ENCODE measurements at places on chromosomes 16 and 17.
A peak's percentile ranks its signal among the peaks of the same experiment; 100 is the strongest.

GRCh38 chr16:58009856-58010416 lies 8.7 kb downstream of the USB1 start:
- peak overlapping the region; percentile 48 for H3K27ac ChIP-seq
- H3K4me1 ChIP-seq: peaks cover 5% of the 10 kb centered on the region
- no peaks in the 10 kb centered on the region for H3K27me3 ChIP-seq
- DNase-seq: no peak

- H3K4me3 ChIP-seq: no peak overlapping the region
- peaks cover 7% of the 10 kb centered on the region for H3K27me3 ChIP-seq
- H3K27ac ChIP-seq: no peak overlapping the region
- DNase-seq: no peak
- no peaks in the 10 kb centered on the region for H3K36me3 ChIP-seq
These were observed 44.1 kb upstream of the MYH10 start for GRCh38 chr17:8674344-8675305.

DNA sequence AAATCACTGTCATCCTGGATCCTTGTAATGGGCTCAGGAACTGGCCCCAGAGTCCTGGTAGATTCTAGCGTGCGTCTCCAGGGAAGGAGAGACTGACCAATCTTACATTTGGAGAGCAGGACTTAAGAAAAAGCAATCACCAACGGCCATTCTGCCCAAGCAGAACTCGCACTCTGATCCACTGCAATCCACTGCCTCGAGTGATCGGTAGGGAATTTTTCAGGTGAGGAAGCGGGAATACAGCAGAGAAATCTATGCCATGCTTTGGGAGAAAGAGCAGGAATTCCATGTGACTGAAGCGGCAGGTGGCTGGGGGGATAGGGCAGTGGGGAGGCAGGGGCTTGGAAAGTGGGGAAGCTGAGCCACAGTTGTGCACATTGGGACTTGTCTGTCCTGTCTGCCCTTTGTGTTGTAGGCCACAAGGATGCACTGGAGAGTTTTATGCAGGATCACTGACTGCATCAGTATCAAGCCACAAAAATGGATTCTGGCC lies 143.9 kb upstream of the HS3ST2 start:
- no peak for DNase-seq
- no peak overlapping the region for H3K4me3 ChIP-seq
- H3K27me3 ChIP-seq: peaks cover 4% of the 10 kb centered on the region
- no peaks in the 10 kb centered on the region for H3K4me1 ChIP-seq
- H3K27ac ChIP-seq: no peak overlapping the region

DNA sequence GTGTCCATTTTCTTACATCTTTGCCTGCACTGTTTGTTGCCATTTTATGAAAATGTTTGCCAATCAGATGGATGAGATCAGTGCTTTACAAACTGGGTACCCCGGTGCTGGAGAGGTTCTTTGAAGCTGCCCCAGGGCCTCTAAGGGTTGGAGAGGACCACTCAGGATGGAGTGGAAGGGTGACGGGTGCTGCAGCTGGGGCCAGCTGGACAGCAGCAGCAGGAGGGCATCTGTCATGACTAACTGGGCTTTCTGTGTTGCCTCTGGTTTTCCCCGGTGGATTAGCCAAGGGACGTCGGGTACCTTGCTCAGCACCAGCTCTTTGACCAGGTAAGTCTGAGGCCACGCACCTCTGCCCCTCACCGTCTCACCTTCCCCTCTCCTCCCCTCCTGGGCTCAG lies 12.3 kb downstream of the KDM8 start:
- peaks cover 12% of the 10 kb centered on the region for H3K4me1 ChIP-seq
- no peaks in the 10 kb centered on the region for H3K27me3 ChIP-seq
- no peak for DNase-seq
- peaks cover 15% of the 10 kb centered on the region for H3K36me3 ChIP-seq

DNA sequence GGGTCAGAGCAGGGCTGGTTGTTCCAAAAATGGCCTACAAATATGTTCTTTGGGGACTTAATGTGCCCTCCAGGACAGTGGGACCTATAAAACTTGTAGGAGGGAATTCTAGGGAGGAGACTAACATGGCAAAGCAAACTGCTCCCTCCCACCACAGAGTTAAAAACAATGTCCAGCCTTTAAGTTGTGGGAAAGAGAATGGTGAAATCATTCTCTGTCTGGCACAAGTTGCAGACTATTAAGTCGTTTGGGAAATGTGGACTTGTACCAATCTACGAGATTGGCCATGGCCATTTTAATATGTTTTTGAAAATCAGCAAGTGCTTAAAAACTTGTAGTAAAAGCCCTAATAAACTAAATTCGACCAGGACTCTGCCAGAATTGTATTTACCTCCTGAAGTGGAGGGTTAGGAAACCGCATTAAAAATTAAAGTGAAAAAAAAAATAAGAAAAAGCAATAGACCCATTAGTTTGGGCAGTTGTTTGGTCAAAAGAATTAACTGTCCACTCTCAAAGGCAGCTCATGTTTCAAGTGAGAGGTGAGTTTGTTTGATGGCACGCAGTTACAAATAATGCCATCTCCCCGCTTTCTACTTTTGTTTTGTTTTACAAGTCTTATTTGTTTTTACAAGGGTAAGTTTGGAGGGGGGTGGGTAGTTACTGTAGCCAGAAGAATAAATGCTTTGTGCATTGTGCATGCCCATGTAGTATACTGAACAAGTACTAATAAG lies 32.4 kb downstream of the ANKFN1 start:
- H3K27ac ChIP-seq: no peak overlapping the region
- no peaks in the 10 kb centered on the region for H3K36me3 ChIP-seq
- DNase-seq: no peak
- H3K27me3 ChIP-seq: peaks cover 2% of the 10 kb centered on the region
- no peaks in the 10 kb centered on the region for H3K4me1 ChIP-seq

- H3K27ac ChIP-seq: no peak overlapping the region
- no peak overlapping the region for H3K4me3 ChIP-seq
- no peaks in the 10 kb centered on the region for H3K36me3 ChIP-seq
- H3K27me3 ChIP-seq: no peaks in the 10 kb centered on the region
- DNase-seq: no peak
These were observed 11.1 kb upstream of the NUDT7 start for GRCh38 chr16:77711179-77711578.

DNA sequence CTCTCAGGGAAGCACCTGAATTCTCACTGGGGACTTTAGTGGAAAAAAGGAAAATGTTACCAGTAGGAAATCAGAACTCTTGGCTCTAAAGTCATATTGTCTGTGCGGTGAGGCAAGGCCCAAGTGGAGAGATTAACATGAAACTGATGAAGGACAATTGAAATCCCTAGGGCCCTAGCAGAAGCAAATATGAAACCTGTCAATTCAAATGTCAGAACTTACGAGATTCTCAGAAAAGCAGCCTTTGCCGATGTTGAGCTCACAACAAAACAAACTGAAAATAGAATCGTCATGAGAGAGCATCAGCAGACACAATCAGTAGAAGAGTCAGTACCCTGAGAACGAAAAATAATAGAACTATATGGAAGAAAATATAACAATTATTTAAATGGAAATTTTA lies 108.8 kb downstream of the ELAC2 start:
- no peak overlapping the region for H3K4me3 ChIP-seq
- H3K27ac ChIP-seq: no peak overlapping the region
- DNase-seq: no peak
- H3K27me3 ChIP-seq: no peaks in the 10 kb centered on the region
- H3K36me3 ChIP-seq: no peaks in the 10 kb centered on the region
- H3K4me1 ChIP-seq: no peaks in the 10 kb centered on the region

DNA sequence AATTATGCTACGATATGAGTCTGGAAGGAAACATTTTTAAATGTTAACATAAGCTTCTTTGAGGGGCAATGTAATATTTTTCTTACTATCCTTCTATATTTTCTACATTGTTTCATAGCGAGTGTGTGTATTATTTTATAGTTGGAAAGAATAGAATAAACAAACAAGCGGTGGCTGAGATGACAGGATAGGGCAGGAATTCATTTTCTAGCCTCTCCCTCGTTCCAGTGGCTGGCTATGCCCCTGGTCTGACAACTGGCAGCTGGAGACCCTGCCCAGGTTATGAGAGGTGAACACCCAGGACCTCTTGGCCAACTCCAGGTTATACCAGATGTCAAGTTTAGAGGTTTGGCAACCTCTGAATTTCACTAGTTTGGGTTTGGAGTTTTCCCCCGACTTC lies 14.5 kb upstream of the TNRC6C start:
- H3K36me3 ChIP-seq: no peaks in the 10 kb centered on the region
- H3K27me3 ChIP-seq: peaks cover 14% of the 10 kb centered on the region
- no peak for DNase-seq

DNA sequence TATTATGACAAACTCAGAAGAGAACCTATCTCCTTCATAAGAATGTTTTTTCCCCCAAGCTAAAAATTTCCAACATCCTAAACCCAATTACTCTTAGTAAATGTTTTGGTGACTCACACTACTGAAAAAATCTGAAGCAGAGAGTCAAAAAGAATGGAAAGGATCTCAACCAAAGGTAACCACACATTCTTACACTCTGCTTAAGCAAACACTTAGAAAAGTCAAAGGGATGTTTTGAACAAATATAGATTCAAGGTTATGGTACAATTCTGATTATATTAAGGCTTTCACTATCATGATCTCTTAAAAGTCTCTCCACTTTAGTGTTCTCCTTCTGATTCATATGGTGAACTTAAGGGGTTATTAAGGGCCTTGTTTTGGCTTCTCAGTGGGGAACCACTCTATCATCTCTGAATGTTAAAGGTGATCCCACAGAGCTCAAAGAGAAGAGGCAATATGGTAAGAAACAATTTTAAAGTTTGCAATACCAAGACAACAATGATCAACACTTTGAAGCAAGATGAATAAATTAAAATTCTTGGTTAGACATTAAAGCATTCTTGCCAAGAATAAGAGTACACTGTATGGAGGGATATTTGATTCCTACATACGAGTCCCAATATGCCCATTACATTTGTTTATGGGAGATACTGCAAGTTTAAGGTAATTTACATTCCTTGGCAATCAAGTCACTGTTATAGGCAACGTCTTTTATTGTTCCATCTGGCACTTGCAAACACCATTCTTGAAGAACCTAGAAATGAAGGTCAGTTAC lies 69.2 kb downstream of the CDC27 start:
- no peak overlapping the region for H3K4me3 ChIP-seq
- DNase-seq: no peak
- peaks cover 23% of the 10 kb centered on the region for H3K36me3 ChIP-seq
- peaks cover 13% of the 10 kb centered on the region for H3K4me1 ChIP-seq

DNA sequence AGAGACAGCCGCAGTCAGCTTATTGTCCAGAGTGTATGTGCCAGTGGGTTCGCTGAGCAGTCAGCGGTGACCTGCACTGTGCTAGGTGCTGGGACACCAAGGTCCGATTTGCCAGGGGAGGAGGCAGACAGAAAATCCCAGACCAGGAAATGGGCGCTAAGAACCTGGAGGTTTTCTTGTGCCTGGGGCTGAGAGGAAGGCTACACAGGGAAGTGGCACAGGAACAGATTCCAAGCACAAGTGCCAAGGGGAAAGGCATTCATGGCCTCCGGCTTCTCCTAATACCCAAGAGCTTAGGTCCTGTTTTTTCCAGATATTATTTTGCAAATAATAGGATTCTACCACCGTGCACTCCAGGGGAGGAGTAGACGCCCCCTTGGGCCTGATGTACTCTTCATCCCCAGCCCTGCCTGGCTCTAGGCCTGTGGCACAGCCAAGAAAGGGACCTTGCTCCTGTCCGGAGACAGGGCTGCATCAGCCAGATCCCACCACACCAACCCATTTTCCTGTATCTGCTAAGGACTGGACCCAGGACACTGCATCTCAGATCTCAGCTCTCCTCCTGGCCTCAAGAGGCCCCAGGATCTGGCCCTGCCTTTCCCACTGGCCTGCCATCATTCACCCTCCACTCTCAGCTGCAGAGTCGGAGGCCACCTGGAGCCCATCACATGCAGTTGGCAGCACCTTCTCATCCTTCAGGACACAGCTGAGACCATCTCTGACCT lies 187.2 kb downstream of the NTN1 start:
- DNase-seq: no peak
- no peak overlapping the region for H3K4me3 ChIP-seq
- H3K27me3 ChIP-seq: peaks cover 4% of the 10 kb centered on the region

DNA sequence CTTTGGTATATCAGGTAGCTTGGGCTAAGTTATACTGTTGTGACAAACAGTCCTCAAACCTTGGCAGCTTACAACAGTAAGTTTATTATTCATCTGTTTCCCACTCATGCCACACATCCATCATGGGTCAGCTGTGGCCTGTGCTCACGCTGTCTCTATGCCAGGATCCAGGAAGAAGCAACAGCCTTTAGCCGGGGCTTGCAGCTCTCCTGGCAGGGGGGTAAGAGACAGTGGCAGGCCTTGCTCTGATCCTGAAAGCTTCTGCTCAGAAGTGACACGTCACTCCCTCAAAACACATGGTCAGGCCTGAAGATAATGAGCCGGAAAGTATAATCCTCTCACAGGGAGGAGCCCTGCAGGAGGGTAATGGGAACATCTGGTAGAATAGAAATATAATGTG lies 377.6 kb downstream of the CPPED1 start:
- H3K4me3 ChIP-seq: no peak overlapping the region
- H3K27ac ChIP-seq: no peak overlapping the region
- DNase-seq: no peak
- peaks cover 5% of the 10 kb centered on the region for H3K4me1 ChIP-seq

DNA sequence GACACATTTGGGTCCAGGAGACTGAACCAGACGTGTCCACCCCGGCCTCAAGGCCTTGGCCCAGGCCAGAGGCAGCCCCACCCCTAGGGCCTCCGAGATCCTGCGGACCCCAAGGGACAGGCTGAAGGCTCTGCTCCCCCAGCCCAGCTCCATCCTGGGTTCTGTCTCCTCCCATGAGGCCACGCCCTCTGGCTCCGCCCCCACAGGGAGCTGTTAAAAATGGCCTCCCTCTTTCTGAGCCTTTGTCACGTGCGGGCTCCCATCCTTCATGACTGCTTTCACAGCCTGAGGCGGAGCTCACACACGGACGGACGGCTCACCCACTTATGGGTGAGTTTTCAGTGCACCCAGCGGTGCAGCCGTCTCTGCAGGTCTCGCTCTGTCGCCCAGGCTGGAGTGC lies 6.5 kb upstream of the CACNA1H start:
- no peak for DNase-seq
- H3K4me3 ChIP-seq: no peak overlapping the region
- H3K27ac ChIP-seq: no peak overlapping the region
- peaks cover 4% of the 10 kb centered on the region for H3K27me3 ChIP-seq
- no peaks in the 10 kb centered on the region for H3K4me1 ChIP-seq
